H54 (cell line): ENCODE measurements at places on chromosomes 4 and X.

- DNase-seq = no peak
Observed at GRCh38 chr4:20394512-20394911, 142.8 kb downstream of the SLIT2 start.

GRCh38 chr4:65667506-65668041 lies 2.7 kb downstream of the EPHA5 start:
- DNase-seq = no peak

DNA sequence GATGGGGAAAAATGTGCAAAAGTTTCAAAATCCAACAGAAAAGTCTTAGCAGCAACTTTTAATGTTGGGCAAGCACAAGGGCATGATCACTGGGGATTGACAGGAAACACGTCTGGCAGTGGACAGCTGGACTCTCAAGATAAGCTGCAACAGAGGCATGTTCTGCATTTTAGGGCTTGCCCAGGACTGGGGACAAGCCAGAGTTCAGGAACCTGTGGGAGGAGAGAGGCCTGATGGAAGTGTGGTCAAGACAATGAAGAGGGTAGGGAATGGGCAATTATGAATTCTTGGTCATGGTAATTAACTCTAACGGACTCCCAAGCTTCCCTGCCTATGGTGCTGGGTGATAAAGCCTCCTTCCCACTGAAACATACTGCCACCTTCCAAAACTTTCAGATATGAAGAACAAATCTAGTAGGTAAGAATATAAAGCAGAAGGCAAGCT lies 48.4 kb downstream of the ANXA3 start:
- no peak for DNase-seq

DNA sequence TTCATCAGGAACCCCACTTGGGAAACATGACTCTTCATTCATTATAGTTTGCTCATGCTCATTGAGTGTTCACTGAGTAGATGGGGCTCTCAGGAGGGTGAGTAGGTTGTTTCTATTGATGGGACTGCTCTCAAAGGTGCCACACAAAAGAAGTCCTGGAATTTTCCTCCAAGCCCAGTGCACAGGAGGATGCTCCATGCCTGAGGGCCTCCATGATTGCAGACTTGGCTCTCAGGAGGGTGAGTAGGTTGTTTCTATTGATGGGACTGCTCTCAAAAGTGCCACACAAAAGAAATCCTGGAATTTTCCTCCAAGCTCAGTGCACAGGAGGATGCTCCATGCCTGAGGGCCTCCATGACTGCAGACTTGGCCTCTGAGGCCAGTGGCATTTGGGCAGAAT lies 108.5 kb downstream of the ZNF674 start:
- no peak for DNase-seq

- no peak for DNase-seq
Observed at GRCh38 chr4:137934911-137935310, 307.2 kb downstream of the SLC7A11 start.

GRCh38 chrX:132023896-132024386 lies 839 bp downstream of the STK26 start:
- DNase-seq = peak; percentile 4

DNA sequence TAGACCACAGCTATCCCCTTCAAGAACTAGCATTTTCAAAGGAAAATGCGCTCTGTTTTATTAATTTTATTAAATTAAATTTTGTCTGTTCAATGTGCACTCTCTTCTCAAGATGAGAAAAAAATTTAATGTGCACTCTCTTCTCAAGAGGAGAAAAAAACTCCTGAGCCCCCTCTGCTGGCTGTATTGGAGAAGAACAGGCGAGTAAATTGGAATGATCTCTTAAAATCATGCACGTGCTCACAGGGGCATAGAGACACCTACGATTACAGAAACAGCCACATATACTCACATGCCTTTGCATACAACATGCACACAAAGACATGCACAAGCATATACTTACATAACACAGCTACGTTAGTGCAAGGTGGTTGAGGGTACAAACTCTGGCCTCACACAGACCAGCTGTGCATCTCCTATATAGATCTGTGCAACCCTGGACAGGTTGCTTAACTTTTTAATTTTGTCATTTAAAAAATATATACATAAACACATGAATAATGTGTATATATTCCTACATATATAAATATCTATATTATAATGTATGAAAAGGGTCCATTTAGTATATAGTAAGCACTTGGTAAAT lies 176.2 kb upstream of the CXorf66 start:
- DNase-seq = peak; percentile 4
